ENCODE measurements at places on chromosomes 5 and 9.

DNA sequence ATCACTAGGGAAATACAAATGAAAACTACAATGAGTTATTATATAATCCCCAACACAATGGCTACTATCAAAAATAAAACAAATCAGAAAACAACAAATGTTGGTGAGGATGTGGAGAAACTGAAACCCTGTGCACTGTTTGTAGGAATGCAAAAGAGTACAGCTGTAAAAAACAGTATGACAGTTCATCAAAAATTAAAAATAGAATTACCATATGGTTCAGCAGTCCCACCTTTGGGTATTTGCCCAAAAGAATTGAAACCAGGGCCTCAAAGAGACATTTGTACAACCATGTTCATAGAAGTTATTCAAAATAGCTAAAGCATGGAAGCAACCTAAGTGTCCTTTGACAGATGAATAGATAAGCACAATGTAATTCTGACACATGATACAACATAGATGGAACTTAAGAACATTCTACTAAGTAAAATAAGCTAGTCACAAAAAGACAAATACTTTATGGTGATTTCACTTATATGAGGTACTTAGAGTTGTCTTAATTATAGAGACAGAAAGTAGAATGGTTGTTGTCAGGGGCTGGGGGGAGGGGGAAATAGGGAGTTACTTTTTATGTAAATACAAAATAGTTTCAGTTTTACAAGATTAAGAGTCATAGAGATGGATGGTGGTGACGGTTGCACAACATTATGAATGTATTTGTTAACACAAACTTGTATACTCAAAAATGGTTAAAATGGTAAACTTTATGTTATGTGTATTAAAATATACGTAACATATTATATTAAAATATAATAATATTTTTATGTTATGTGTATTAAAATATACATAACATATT is 102.8 kb downstream of the KCTD16 start:
- no peak for DNase-seq

- DNase-seq: no peak
Observed at GRCh38 chr9:2859776-2860379, 16.0 kb upstream of the PUM3 start.

DNA sequence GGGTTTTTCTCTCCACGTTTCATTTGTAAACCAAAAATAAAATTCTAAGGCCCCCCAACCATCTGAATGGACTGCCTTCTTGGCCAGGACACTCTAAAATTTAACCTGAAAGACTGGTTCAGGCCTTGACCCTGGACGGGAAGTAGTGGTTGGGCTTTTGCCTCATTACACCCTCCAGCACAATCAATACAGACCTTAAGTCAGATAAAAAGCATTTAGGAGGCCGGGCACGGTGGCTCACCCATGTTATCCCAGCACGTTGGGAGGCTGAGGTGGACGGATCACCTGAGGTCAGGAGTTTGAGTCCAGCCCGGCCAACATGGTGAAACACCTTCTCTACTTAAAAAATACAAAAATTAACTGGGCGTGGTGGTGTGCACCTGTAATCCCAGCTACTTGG is 91.6 kb upstream of the PPP1R26 start:
- no peak for DNase-seq

DNA sequence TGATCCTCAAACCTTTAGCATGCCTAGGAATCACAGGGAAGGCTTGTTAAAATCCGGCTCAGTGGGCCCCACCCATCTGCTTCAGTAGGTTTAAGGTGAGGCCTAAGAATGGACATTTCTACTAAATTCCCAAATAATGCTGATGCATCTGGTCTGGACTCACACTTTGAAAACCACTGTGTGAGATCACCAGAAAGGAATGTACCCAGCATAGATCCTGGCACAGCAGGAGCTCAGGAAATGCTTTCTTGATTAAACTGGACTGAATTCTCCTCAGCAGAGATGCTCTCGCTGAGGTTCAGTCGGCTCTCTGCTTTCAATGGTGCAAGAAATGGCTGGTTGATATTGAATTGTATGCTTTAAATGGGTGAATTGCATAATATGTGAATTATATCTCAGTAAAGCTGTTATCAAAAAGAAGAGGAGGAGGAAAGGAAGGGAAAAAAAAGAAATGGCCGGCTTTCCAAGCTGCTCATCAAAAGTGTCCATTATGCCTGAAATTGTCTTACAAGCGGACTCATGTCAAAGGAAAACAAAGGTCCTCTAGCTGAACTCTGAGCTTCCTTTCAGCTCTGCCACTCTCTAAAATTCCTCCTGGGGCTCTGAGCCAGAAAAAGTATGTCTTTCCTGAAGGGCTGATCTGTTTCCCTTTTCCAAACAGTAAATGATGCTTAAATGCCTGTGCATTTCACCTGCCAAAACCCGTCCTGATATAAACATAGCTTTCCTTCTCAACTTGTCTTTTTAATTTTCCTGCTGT is 77.6 kb upstream of the SAP30L start:
- DNase-seq: no peak

DNA sequence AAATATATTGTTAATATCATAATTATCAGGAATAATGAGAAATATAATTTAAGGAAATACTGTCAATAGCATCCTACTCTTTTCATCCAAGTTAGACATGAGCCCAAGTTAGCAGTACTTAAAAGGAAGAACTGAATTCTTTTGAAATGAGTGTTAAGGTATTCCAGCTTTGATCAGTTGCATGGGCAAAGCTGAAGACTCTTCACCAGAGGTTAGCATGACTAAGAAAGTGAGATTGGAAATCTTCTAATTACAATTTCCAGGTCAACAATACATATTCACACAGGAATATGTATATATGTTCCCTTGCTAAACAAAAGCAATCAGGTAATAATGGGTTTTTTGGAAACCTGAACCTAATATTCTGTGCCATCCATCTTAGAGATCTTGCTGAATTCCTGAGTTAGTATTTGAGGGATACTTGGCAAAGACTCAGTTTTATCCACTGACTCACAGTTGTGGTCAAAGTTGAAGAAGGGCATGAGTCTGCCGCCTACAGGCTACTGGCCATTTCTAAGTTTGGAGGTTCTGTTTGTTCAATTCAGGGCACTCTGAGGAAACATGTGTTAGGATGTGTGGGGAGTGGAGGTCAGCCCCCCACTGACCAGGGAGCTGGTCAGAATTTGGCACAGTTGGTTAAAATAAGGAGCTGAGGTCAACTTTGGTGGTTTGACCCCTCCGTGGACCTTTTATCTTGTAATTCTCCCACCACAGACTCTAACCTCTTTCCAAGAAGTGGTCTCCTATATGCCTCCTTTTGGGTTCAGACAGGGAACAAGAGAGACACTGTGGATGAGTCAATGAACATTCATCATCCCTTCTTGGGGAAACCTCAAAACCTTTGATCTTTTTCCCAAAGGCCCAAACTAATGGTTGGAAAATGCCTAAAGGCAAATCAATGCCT is 118.3 kb downstream of the PIK3R1 start:
- DNase-seq: no peak

DNA sequence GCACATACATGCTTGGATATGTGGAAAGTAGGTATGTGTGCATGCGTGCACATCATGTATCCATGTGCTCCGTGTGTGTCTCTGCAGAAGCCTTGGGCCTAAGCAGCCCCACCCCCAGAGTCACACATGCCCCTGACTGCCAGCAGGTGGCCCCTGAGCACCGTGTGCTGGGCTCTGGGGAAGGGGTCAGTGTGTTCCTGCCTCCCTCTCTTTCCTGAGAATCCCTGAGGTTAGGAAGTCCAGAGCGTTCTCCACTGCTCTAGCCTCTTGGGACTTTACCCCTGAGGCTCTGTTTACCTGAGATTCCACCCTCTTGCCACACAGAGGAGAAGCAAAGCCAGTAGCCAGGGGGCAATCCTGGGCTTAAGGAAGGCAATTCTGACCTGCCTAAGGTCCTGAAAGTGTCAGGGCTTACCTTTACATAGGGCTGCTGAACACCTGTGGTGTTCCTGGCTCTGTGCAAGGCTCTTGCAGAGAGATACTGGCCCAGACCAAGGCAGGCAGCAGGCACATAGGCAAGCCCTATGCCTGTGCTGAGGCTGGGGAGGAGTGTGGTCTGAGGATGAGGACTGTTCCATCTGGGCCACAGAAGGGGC is 207.3 kb downstream of the TMEM38B start:
- no peak for DNase-seq

- DNase-seq: no peak
Observed at GRCh38 chr5:135473956-135474670, 22.0 kb upstream of the TIFAB start.

DNA sequence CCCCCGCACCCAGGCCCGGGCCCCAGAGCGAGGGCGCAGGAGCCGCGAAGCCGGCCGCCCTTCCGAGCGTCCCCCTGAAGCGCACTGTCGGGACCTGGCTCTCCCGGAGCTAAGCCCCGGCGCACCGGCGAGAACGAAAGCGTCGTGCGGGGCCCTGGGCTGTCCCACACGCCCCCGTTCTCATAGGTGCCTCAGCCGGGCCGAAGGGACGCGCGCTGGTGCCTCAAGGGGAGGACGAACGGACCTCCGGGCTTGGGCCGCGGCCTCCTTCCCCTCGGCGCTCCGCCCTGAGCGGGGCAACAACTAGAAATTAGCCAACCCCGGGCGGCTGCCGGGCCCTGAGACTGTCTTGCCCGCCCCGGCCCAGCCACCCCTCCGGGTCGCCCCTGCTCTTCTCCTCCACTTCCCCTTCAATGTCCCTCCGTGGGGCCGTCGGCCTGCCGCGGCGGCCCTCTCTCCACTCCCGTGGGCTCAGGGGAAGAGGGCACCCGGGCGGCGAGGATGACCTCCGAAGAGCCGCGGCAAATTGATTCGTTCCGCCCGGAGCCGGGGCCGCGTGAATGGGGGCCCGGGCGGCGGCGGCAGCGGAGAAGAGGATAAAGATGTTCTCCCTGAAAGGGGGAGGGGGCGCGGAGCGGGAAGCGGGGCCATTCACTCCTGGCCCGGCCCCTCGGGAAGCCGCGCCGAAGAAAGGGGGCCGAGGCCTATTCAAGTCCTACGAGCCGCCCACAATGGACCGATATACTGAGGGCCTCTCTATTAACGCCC is 3.5 kb upstream of the PRDM12 start:
- no peak for DNase-seq

DNA sequence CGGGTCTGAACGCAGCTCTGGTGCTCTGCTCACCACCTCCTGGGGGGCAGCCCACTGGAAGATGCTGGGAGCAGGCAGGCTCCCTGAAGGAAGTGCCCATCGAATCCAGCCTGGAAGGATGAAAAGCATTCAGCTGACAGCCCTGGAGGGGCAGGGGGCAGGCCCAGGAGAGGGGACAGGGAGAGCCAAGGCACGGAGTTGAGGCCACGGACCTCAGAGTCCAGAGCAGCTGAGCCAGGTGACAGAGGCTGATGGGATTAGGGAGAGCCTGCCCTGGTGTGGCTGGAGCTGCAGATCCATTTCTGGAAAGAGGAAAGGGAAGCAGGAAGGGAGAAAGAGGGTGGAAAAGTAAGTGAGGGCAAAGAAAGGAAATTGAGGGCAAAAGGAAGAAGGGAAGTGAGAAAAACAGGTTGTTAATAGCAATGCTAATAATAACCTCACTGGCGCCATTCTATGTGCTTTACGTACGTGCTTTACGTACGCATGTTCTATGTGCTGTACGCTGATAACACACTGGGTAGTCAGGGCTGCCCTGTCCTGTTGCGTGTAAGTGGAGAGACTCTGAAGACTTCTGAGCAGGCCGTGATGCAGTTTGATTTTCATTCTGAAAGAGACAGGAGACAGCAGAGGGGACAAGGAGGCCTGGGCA is 52.6 kb downstream of the LMX1B start:
- DNase-seq: no peak

DNA sequence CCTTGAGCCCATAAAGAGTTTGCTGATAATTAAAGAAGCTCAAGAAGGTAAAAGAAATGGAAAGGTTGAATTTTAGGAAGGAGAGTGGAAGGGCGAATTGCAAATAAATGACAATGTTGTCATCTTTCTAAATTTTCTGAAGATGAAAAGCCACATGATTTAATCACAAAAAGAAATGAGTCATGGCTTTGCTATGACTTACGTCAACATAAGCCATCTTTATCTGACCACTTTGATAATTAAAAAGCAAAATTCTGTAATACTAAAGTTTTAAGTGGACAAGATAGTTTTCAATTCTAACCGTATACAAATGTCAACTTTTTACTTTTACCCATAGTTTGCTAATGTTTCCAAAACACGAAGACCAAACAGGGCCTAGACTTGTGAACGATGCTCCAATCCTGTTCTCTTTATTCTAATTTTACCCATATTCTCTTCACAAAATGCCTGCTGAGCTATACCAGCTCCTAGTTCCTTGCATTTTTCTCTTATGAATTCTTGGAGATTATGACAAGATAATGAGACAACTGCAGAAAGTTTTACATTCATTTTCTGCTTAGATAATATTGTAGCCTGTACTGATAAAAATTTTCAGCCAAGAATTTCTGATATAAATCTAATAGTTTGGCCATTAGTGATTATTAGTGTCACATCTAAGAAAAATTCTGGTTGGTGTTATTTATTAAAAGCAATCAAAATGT is 21.8 kb upstream of the PRUNE2 start:
- DNase-seq: no peak

DNA sequence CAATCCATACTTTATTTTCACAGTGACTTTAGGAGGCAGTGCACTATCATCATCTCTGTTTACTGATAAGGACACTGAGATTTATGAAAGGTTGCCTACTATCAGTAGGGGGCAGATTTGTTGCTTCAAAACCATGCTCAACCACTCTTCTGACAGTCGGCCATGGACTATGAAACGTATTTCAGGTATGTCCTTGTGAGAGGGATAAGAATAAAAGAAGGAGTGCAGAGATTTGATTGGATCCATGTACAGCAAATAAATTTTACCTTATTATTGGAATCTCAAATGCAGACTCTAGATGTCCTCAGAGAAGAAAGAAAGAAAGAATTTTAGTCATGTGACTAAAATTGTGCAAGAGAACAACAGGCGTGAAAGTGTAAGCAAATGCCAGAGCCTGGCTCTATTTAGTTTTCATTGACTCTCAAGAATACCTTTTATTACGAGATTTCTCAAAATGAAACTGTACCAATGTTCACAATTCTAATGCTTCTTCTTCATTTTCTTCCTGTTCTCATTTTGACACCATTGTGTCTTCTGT is 296.6 kb upstream of the RASA1 start:
- no peak for DNase-seq

- DNase-seq: no peak
Observed at GRCh38 chr5:14472986-14473567, 108.5 kb upstream of the OTULINL start.

DNA sequence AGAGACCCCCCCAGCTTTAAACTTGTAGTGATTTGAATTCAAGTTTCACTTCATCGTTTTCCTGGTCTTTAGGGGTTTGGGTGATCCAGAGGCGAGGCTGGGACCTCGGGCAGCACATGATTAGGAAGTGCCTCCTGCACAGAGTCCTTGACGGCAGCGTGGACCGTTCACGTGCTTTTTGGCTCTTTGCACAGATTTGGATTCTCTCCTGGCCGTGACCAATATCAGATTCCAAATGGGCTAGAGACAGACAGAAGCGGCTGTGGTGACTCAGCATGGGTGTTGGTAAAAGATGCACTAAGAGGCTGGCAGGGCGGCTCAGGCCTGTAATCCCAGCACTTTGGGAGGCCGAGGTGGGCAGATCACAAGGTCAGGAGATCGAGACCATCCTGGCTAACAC is 117.2 kb upstream of the CACNA1B start:
- no peak for DNase-seq

GRCh38 chr9:27487927-27488326 is 36.2 kb upstream of the IFNK start:
- no peak for DNase-seq

All from stimulated activated CD8-positive, alpha-beta memory T cell treated with anti-CD3 and anti-CD28 coated beads, Interleukin-7, amount 100 ng/mL, for 4 hours (primary cell).